ENCODE measurements at places on chromosomes 3 and 15.

GRCh38 chr15:42356851-42357250, 2.5 kb upstream of the CAPN3 start:
- H3K4me1 ChIP-seq = peaks cover 8% of the 10 kb centered on the region
- H3K36me3 ChIP-seq = no peaks in the 10 kb centered on the region
- no peak for DNase-seq
- peaks cover 3% of the 10 kb centered on the region for H3K27me3 ChIP-seq

GRCh38 chr3:112149136-112149535, 16.1 kb upstream of the GCSAM start:
- peaks cover 7% of the 10 kb centered on the region for H3K36me3 ChIP-seq
- H3K4me3 ChIP-seq = no peak overlapping the region
- H3K27ac ChIP-seq = no peak overlapping the region
- DNase-seq = no peak
- H3K4me1 ChIP-seq = no peaks in the 10 kb centered on the region

DNA sequence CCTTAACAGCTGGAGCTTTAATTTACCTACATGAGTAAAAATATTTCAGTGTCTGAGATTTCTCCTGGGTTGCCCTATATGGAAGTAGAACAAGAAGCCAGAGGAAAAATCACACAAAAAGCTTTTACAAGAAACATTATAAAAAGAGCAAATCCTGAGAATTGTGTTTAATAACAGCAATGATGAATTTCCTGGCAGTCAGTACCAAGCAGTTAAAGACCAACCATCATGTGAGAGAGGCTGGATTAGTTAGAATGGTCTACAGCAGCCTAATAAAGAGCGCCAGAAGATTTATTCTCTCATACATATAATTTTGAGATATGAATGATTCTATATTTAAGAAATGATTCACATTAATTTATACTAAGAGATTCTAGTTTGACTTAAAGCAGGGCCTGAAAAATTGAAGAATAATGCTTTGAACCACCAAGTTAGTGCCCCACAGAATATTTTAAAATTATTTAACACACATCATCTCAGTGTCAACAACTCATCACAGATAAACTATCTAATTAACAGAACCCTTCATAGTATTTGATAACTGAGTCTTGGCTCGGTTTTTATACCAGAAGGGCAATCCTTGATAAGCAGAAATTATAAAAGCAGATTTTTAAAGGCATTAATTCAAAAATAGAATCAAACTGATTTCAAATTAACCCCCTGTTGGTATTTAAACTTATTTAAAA, 59.9 kb upstream of the DPH6 start:
- DNase-seq = no peak
- no peak overlapping the region for H3K4me3 ChIP-seq
- H3K27me3 ChIP-seq = no peaks in the 10 kb centered on the region
- peaks cover 7% of the 10 kb centered on the region for H3K4me1 ChIP-seq
- H3K27ac ChIP-seq = no peak overlapping the region
- no peaks in the 10 kb centered on the region for H3K36me3 ChIP-seq

GRCh38 chr15:71288348-71288955, 173.2 kb downstream of the THSD4 start:
- H3K36me3 ChIP-seq = peaks cover 5% of the 10 kb centered on the region
- no peak overlapping the region for H3K27ac ChIP-seq
- H3K4me3 ChIP-seq = no peak overlapping the region
- H3K4me1 ChIP-seq = no peaks in the 10 kb centered on the region
- no peak for DNase-seq
- H3K27me3 ChIP-seq = peaks cover 4% of the 10 kb centered on the region

- no peaks in the 10 kb centered on the region for H3K4me1 ChIP-seq
- DNase-seq = no peak
- no peaks in the 10 kb centered on the region for H3K36me3 ChIP-seq
- no peaks in the 10 kb centered on the region for H3K27me3 ChIP-seq
These were observed 99.4 kb upstream of the TSC22D2 start for GRCh38 chr3:150308481-150309256.

GRCh38 chr3:8536096-8537056, 34.8 kb downstream of the LMCD1 start:
- peaks cover 5% of the 10 kb centered on the region for H3K36me3 ChIP-seq
- H3K4me3 ChIP-seq = no peak overlapping the region
- no peaks in the 10 kb centered on the region for H3K4me1 ChIP-seq
- H3K27me3 ChIP-seq = no peaks in the 10 kb centered on the region
- no peak for DNase-seq
- H3K27ac ChIP-seq = no peak overlapping the region

DNA sequence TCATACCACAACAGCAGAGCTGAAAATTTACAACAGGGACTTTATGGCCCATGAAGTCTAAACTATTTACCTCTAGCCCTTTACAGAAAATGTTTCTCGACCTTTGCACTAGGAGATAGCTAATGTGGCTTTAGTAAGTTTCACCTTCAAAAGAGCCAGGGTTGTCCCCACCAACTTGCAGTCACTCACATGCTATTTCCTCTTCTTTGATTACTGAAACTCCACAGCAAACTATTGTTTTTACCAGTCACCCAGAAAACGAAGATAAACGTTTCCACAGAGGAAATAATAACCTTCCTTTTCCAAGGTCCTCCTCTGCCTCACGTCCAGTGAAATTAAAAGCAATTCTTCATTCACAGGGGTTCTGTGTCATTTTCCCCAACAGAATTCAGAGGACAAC, 48.2 kb downstream of the WWTR1 start:
- no peaks in the 10 kb centered on the region for H3K36me3 ChIP-seq
- H3K4me3 ChIP-seq = no peak overlapping the region
- H3K27ac ChIP-seq = no peak overlapping the region
- no peak for DNase-seq
- peaks cover 12% of the 10 kb centered on the region for H3K4me1 ChIP-seq
- no peaks in the 10 kb centered on the region for H3K27me3 ChIP-seq

GRCh38 chr3:31918179-31919150, 62.6 kb downstream of the OSBPL10 start:
- H3K4me1 ChIP-seq = peaks cover 10% of the 10 kb centered on the region
- no peak for DNase-seq
- H3K36me3 ChIP-seq = no peaks in the 10 kb centered on the region
- H3K4me3 ChIP-seq = no peak overlapping the region

DNA sequence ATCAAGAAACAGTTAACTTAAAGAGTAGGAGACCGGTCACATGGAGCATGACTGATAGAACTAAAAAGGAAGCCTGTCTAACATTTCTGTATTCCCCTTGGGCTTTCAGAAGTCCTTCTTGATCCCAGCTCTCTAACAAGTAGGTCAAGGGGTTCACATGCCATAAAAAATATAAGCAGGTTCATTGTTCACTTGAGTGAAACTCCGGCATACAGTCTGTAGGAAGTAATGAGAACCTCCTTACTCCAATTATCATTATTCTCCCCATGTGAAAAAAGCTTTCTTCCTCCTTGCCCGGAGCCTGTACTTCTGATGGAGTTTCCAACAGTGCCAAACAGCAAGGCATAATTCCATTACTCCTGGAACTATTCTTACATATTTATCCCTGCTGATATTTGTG, 242.8 kb upstream of the CNTN4 start:
- H3K27me3 ChIP-seq = peaks cover 1% of the 10 kb centered on the region
- no peak for DNase-seq
- H3K27ac ChIP-seq = no peak overlapping the region
- H3K4me3 ChIP-seq = no peak overlapping the region
- no peaks in the 10 kb centered on the region for H3K4me1 ChIP-seq
- no peaks in the 10 kb centered on the region for H3K36me3 ChIP-seq

- no peak for DNase-seq
- no peak overlapping the region for H3K27ac ChIP-seq
- H3K27me3 ChIP-seq = peaks cover 7% of the 10 kb centered on the region
- H3K4me3 ChIP-seq = no peak overlapping the region
- peaks cover 2% of the 10 kb centered on the region for H3K4me1 ChIP-seq
These were observed 8.0 kb upstream of the LTF start for GRCh38 chr3:46472736-46473135.

- H3K27me3 ChIP-seq = peaks cover 3% of the 10 kb centered on the region
- H3K27ac ChIP-seq = peak overlapping the region; percentile 25
- H3K36me3 ChIP-seq = peaks cover 21% of the 10 kb centered on the region
These were observed 126.6 kb downstream of the SRGAP3 start for GRCh38 chr3:9122732-9123364.

GRCh38 chr3:71237672-71238071, 345.9 kb downstream of the FOXP1 start:
- DNase-seq = no peak
- no peak overlapping the region for H3K4me3 ChIP-seq
- no peaks in the 10 kb centered on the region for H3K36me3 ChIP-seq

DNA sequence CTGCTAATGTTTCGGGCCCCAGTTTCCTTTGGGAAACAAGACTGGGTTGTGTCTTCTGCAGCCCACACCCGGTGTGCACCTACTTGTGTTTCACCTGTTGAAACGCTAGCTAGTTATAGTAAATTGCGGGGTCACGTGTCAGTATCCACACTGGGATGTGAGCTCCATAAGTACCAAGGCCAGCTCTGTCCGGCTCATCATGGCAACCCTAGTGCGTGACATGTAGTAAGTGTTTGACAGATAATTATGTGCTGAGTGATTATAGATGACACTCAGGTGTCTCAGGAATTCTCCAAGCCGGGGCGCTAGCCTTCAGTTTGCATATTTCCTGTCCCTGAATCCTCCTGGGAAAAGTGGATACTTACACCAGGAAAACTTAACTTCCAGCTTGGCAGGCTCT, 12.8 kb downstream of the APOD start:
- no peak overlapping the region for H3K4me3 ChIP-seq
- H3K36me3 ChIP-seq = no peaks in the 10 kb centered on the region
- H3K4me1 ChIP-seq = peaks cover 2% of the 10 kb centered on the region
- H3K27ac ChIP-seq = no peak overlapping the region
- DNase-seq = no peak
- H3K27me3 ChIP-seq = peaks cover 4% of the 10 kb centered on the region

GRCh38 chr3:87805670-87806069, 253.1 kb downstream of the CGGBP1 start:
- no peaks in the 10 kb centered on the region for H3K4me1 ChIP-seq
- H3K4me3 ChIP-seq = no peak overlapping the region
- no peaks in the 10 kb centered on the region for H3K36me3 ChIP-seq

- peaks cover 10% of the 10 kb centered on the region for H3K36me3 ChIP-seq
- H3K4me1 ChIP-seq = peaks cover 3% of the 10 kb centered on the region
- no peak overlapping the region for H3K27ac ChIP-seq
- no peak overlapping the region for H3K4me3 ChIP-seq
These were observed 204.2 kb upstream of the LRRN1 start for GRCh38 chr3:3594986-3595385.

GRCh38 chr15:51731549-51732267, 5.7 kb downstream of the LYSMD2 start:
- peaks cover 5% of the 10 kb centered on the region for H3K4me1 ChIP-seq
- DNase-seq = no peak

DNA sequence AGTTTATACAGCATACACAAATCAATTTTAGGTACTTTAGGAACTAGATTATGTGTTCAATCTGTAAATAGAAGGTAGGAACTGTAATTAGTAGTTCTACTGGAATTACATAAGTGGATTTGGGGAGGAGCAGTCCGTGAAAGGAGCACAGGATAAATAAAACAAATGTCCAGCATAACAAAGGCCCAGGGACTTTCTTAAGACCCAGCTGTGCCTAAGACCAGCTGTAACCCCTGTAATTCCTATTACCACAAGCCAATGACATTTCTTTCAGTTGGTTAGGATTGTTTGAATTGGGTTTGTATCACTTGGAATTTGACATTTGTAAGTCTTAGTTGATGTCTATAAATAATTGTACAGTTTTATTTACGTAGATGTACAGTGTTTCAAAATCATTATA, 4.8 kb upstream of the ZBTB20 start:
- H3K4me1 ChIP-seq = peaks cover 4% of the 10 kb centered on the region
- H3K36me3 ChIP-seq = peaks cover 5% of the 10 kb centered on the region
- no peak overlapping the region for H3K27ac ChIP-seq
- H3K27me3 ChIP-seq = peaks cover 7% of the 10 kb centered on the region

DNA sequence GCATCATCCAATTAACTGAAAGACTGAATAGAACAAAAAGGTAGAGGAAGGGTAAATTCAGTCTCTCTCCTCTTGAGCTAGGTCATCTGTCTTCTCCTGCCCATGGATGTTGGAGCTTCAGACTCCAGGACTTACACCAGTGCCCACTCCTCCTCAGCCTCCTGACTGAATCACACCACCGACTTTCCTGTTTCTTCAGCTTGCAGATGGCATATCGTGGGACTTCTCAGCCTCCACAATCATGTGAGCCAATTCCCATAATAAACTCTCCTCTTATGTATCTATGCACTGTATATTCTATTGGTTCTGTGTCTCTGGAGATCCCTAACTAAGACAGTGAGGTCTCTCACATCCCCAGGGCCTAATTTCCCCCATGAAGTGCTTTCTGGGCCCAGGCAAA, 140.4 kb downstream of the CD47 start:
- no peak overlapping the region for H3K27ac ChIP-seq
- no peak overlapping the region for H3K4me3 ChIP-seq
- no peak for DNase-seq

DNA sequence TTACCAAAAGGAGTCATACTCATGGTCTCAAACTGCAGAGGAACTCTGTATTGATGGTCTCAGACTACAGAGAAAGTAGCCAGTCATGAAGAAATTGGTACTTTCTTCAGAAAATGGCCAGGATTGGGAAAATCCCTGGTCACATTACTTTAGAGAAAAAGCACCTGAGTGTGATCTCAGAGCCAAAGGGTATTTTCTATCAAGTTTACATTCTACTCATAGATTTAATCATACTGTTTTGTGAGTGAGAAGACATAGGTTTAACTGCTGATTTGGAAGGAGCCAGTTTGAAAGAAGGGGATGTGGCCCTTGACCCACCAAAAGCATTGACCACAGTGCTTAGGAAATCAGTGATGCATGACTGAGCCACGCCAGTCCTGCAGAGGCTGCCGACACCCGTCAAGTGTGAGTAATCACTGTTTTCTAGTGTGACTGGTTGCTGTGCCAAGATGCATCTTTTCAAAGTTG, 203.6 kb downstream of the AKAP13 start:
- H3K27ac ChIP-seq = peak overlapping the region; percentile 92
- no peak for DNase-seq
- peaks cover 78% of the 10 kb centered on the region for H3K4me1 ChIP-seq

DNA sequence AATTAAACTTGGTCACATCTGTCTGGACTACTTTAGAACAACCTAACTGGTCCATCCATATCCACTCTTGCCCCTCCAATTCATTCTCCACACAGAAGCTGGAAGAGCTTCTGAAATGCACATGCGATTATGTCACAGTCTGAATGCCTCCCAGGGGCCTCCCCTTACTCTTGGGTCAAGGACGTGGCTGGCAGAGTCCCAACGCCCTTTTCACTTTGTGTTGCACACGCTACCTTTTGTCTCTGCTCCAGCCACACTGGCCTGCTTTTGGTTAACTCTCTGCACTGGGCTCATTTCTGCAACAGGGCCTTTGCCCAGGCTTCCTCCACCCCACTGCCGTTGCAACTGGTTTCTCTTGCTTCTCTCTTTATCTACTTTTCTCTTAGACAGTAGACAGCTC, 245.2 kb downstream of the IL20RB start:
- DNase-seq = no peak
- H3K4me3 ChIP-seq = no peak overlapping the region
- no peaks in the 10 kb centered on the region for H3K27me3 ChIP-seq
- peaks cover 2% of the 10 kb centered on the region for H3K4me1 ChIP-seq

- H3K36me3 ChIP-seq = no peaks in the 10 kb centered on the region
- H3K27ac ChIP-seq = no peak overlapping the region
These were observed 75.7 kb downstream of the FAM43A start for GRCh38 chr3:194761384-194761783.
